ENCODE measurements at places on chromosomes 1 and 21.

DNA sequence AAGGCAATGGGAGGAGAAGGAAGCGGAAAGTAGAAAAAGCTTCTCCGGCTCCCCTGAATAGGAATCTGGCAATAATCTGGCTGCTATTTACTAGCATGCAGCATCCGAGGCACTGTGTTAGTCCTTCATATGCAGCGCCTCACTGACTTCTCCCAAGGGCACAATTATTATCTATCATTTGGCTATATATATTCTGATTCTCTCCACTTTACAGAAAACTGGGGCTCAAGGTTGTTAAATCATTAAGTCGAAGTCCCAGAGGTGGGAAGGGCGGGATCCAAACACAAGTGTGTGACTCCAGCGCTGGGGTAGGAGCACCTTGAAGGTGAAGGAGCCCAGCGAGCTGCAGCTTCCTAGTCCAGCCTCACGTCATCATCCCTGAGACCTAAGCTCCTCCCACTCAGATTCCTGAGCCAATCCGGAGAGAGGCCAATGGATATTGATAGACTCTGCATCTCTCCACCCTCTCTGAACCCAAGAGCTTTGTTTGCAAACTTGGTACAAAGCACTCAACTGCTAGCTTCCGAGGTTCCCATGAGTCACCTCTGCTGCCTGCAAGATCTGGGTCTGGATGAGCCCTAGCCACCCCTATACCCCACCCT lies 16.6 kb upstream of the EYA3 start:
- DNase-seq = no peak

GRCh38 chr1:34786521-34787325 lies 5.7 kb downstream of the GJB3 start:
- peak; percentile 83 for DNase-seq

DNA sequence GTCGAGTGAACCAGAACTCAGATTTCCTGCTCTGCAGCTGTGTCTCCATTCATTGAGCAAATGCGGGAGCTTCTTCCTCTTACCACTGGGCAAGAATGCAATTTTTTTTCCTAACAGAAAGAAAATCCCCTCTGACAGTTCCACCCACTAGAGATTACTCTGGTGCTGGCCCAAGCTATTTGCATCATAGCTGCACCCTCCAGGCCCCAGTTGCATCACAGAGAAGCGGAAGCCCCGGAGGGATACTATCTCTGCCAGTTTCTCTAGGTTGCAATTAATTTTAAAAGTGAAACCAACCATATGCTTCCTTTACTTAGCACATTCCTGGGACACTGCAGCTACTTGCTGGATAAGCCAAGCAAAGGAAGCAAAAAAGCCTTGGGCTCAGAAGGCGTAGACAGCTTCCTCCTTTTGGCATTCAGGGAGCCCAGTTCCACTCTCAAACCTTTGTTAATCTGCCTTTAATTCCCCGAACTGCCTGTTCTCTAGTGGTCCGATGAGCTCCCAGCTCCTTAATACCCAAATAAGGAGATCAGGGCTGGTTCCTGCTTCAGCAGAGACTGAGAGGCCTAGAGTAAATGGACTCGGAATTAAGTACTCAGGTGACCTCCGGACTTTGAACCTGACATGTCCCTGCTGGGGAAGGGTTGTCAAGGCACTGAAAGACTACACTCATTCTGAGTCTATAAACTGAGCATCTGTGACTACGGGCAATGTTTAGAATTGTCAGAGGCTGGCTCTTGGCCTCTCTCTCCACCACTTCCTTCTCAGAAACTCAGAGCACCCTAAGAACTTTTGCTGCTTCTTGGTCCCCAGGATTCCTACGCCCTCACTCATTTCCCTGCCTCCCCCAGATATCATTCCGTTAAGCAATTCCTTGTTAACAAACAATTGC lies 72.5 kb upstream of the TNFSF18 start:
- peak; percentile 26 for DNase-seq

GRCh38 chr1:3393024-3393986 lies 61.2 kb upstream of the ARHGEF16 start:
- no peak for DNase-seq

GRCh38 chr21:35032474-35033263 lies 16.4 kb downstream of the RUNX1 start:
- DNase-seq = no peak

- no peak for DNase-seq
These were observed 14.4 kb downstream of the UROD start for GRCh38 chr1:45026446-45026845.

DNA sequence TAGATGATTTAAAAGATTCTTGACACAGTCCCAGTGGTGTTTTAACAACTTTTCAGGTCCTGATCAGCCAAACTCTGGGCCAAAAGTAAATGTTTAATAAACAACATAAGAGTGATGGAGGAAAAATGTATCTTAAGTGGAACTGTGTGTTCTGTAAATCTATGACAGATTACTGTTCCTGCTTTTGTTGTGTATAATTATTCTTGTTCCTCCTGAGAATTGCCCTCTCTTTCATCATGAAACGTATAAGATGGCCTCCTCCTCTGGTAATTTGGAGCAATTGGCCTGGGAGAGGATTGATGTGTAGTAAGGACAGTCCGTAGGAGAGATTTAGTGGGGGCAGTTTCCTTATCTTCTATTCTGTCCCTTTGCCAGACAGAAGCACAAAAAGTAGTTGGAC lies 34.5 kb downstream of the GALNT2 start:
- no peak for DNase-seq

- DNase-seq = no peak
These were observed 1.4 kb downstream of the LAD1 start for GRCh38 chr1:201397675-201398074.

GRCh38 chr1:220943319-220943996 lies 64.2 kb downstream of the HLX start:
- DNase-seq = no peak

GRCh38 chr1:24236789-24237371 lies 49.8 kb upstream of the IFNLR1 start:
- DNase-seq = no peak

- DNase-seq = no peak
These were observed 542 bp upstream of the XPR1 start for GRCh38 chr1:180631194-180631765.

GRCh38 chr1:97581614-97582051 lies 339.2 kb downstream of the DPYD start:
- no peak for DNase-seq

DNA sequence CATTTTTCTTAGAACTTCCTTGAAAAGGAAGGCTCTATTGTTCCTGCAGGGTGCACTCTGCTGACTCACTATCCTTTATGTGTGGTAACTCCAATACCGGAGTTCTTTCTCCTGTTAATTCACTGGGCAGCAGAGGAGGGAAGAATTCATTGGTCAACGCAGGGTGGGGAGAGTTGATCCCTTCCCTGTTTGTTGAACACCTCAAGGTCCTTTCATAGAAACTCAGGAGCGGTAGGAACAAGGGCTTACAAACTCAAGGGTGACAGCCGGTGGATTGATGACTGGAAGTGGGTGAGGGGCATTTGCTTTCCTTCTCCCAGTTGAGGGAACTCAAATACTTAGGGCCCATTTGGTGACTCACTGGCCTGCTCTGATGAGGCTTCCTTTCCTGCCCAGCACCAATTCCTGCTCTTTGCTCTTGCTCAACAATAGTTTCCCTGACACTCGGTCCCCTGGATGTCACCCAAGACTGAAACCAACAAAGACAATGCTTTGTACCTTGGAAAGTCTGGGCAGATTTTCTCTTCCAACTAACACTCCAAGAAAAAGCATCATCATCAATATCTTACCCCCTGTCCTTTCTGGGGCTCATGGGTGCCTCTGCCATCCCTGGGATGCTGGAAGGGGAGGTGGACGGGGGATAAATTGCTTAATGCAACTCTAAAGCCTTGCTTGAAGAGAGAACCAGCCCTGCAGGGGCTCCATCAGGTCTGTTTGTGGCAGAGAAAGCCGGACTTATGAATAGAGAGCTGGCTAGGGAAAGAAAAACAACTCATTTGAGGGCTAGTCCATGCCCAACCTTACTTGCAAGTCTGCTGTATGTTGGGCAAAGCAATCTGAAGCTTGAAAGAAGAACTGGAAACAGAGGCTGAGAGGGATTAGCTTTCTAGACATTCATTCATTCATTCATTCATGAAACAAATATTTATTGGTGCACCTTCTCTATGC lies 9.3 kb downstream of the SLC26A9 start:
- DNase-seq = no peak

GRCh38 chr1:221632072-221632471 lies 109.8 kb downstream of the DUSP10 start:
- peak; percentile 39 for DNase-seq

- no peak for DNase-seq
These were observed 109.0 kb downstream of the ZMYM4 start for GRCh38 chr1:35377555-35377954.

- no peak for DNase-seq
These were observed 24.8 kb downstream of the TM2D1 start for GRCh38 chr1:61699911-61700851.

- no peak for DNase-seq
These were observed 10.6 kb upstream of the ATP6V1G3 start for GRCh38 chr1:198550941-198551524.

- DNase-seq = no peak
These were observed 7.4 kb downstream of the NFIA start for GRCh38 chr1:61089741-61090140.

DNA sequence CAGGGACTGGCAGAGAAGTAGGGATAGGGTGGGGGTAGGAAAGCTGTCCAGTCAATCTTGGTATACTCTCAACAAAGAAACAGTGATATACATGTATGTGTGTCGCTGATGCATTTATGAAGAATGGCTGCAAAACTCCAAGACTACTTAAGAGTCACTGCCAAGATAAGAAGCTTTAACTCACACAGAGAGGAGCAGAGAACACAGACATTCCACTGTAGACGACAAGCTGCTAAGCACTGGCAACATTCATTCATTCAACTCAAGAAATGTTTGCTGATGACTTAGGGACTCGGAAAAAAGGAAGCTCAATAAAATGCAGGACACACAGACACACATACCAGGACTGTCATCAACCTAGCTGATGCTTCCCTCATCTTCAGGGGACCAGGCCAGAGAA lies 5.5 kb downstream of the CTNNBIP1 start:
- DNase-seq = no peak

- peak; percentile 82 for DNase-seq
These were observed 159.2 kb downstream of the RUNX1 start for GRCh38 chr21:34889676-34890469.

GRCh38 chr1:92495392-92496063 lies 8.8 kb upstream of the GFI1 start:
- no peak for DNase-seq

GRCh38 chr1:152127673-152128072 lies 12.4 kb upstream of the TCHH start:
- DNase-seq = no peak
